Adrenal gland (tissue), 19 donors: ENCODE measurements at places on chromosomes 12 and 14. TPM values are rescaled to one million over a fixed set of nuclear protein-coding genes. Genes with fewer than 3 reads are reported as not detected.

Gene LIN7A
- polyA plus RNA-seq, result 1.6 TPM

Gene IFNG-AS1
- polyA plus RNA-seq, result not detected

DNA sequence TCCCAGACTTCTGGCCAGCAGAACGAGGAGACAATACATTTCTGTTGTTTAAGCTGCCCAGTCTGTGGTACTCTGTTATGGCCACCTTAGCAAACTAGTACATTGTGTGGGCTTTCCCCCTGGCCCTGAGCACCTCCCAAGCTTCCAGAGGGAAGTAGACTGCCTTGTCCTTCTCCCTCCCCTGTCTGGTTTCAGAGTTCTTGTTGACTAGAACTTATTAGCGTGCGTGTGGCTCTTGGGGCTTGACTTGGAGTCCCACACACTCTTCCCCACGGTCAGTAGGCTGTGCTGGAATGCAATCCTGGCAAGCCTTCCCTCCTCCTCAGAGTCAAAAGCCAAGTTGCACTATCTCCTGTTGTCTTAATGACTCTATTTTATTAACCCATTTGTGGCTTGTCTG is 27.7 kb downstream of the FBLN5 start:
- peak; percentile 64 for DNase-seq

DNA sequence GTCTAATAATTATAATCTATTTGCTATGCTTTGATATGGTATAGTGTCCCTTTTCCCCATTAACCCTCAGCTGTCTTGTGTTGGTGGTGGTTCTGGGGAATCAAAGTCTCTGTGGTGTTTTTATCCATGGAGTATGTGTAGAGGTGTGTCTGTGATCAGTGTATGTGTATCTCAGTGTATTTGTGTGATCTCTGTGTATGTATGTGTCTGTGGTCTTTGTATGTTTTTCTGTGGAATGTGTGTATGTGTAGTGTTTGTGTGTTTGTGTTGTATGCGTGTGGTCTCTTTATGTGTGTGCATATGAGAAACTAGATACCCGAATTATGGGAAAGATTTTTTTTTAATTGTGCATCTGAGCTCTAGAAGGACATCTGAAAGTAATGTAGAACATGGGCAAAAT is 1.1 kb downstream of the GPR33 start:
- DNase-seq, result no peak

GRCh38 chr14:56321861-56322260 is 203.7 kb downstream of the PELI2 start:
- no peak for DNase-seq

GRCh38 chr12:24678436-24678835 is 270.5 kb downstream of the BCAT1 start:
- no peak for DNase-seq

DNA sequence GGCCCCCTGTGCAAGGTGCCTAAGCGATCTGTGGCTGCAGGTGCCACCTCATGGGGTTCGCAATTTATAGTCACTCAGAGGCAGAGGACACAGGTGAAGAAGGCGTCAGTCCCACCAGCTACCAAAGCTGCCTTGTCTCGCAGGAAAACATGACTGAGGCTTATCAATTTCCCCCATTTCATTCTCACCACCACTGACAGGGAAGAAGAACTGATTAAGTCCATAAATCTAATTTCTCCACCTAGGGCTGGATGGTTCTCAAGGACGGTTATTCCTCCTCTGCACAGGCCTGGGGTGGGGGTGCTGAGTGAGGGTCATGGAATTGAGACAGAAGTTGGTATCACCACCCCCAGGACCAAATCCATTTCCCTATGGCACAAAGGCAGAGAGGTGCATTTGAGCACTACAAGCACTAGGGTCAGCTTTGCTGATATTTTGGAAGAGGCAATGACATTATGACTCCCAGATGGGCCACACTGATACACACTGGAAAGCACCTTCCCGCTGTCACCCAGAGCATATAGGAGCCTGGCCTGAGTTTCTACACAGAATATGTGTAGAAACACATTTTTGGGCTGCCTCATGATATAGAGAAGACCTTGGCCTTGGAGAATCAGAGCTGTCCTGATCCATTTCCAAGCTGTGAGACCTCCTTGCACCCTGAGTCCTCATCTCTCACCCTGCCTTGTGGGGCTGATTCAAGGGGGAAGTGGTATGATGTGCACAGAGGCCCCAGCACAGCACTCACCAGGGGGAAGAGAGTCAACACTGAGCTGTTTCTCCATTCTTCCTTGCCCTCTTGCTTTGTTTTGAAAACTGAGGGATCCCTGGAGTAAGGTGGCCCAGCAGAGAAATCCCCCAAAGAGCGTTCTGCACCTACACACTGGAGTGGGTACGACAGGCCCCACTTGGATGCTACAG is 59.4 kb downstream of the PITPNM2 start:
- no peak for DNase-seq
